Hematopoietic multipotent progenitor cell treated with erythropoietin and hydrocortisone succinate and interleukin-3 and kit ligand, for 6 days (in vitro differentiated cells): ENCODE measurements at places on chromosomes 1 and 21.

DNA sequence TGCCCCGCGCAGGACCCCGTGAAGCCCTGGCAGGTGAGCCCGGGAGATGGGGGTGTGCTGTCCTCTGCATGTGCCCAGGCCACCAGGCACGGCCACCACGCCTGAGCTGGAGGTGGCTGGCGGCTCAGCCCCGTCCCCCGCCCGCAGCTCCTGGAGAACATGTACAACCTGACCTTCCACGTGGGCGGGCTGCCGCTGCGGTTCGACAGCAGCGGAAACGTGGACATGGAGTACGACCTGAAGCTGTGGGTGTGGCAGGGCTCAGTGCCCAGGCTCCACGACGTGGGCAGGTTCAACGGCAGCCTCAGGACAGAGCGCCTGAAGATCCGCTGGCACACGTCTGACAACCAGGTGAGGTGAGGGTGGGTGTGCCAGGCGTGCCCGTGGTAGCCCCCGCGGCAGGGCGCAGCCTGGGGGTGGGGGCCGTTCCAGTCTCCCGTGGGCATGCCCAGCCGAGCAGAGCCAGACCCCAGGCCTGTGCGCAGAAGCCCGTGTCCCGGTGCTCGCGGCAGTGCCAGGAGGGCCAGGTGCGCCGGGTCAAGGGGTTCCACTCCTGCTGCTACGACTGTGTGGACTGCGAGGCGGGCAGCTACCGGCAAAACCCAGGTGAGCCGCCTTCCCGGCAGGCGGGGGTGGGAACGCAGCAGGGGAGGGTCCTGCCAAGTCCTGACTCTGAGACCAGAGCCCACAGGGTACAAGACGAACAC lies 1.8 kb downstream of the TAS1R3 start:
- DNase-seq = no peak

DNA sequence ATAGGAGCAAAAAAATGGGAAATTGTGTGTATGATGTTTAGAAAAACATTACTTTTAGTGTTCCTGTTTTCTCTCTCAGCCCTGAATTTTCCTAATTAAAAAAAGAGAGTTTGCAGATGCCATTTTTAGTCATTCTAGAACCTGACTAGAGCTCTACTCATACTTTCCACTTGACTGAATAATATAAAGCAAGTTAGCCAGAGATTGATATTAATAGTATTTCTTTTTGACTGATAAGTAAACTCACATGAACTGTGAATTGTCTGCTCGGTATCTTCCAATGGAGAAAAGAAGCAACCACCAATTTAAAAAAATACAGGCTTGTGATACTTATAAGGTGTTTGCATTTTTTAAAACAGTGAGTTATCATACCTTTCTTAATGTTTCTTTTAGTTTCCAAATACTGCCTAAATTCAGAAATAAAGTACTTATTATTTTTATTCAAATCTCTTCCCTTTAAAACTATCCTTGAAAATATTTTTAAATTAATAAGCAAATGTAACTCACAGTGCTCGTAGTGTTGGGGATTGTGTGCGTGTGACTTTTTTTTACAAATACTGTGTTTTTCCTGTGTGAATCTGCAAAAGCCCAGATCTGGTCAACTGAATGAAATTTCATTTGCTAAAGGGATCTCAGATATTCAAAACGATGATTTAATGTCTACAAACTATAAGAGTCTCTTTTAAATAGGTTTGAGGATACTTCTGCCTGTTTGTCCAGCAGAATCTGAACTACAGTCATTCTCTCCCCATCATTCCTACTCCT lies 9.8 kb downstream of the RAP1A start:
- no peak for DNase-seq

GRCh38 chr1:198919667-198920398 lies 281.0 kb downstream of the PTPRC start:
- no peak for DNase-seq

GRCh38 chr1:13728091-13728715 lies 28.2 kb downstream of the PRDM2 start:
- no peak for DNase-seq

- no peak for DNase-seq
These were observed at the start of gene AIRE for GRCh38 chr21:44285138-44285992. TSS of gene AIRE (plus strand) at chr21:44285876. CDS start at chr21:44286007, 131 bp downstream.

DNA sequence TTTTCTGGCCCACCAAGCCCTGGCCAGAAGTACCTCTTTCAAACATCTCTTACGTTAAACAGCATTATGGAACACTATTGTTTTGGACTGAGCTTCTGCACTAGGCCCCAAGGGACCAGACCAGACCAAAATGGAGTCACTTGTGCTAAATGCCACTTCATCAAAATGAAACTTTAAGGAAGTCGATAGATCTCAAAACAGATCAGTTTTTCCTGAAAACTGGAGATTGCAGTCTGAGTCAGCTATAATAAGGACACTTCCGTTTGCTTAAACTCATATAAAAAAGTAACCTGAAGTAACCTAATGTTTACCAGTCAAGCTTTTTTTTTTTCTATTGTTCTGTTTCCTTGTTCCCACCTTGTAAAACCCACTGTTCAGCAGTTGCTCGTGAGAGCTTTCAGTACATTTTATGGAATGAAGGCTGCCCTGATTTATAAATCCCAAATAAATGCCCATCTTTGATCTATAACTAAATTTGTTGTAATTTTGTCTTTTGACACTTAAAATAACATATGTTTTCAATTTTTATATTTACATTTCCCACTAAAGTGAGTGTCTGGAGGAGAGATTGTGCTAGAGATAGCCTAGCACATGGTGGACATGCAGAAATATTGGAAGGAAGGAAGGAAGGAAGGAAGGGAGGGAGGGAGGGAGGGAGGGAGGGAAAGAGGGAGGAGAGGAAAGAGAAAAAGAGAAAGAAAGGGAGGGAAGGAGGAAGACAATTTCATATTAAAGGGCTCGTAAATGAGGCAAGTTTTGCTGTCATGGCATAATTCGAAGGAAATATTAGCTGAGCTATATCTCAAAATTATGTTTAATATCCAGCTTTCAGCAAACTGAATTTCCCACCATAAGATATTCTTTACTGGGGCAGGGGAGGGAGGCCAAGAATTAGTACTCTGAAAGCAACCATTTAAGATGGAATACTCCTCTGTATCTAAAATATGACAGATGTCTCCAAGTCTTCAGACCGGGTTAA lies 77.0 kb upstream of the CXADR start:
- DNase-seq = no peak

DNA sequence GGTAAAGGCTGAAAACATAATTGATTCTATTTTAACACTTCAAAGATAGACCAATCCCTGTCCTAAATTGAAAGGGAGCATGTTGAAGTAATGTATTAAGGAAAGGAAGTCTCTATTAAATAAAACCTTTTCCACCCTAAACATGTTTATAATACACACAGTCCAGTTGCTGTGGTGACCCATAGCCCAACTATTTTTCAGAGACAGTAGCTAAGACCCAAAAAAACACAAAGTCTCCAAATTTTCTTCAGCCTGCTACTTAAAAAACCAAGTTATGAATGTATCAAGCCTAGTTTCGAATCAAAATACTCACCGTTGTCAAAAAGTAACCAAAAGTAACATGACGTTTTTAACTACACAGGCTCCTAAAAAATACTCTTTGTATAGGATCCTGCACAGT lies 1.6 kb downstream of the ELK4 start:
- DNase-seq = no peak

DNA sequence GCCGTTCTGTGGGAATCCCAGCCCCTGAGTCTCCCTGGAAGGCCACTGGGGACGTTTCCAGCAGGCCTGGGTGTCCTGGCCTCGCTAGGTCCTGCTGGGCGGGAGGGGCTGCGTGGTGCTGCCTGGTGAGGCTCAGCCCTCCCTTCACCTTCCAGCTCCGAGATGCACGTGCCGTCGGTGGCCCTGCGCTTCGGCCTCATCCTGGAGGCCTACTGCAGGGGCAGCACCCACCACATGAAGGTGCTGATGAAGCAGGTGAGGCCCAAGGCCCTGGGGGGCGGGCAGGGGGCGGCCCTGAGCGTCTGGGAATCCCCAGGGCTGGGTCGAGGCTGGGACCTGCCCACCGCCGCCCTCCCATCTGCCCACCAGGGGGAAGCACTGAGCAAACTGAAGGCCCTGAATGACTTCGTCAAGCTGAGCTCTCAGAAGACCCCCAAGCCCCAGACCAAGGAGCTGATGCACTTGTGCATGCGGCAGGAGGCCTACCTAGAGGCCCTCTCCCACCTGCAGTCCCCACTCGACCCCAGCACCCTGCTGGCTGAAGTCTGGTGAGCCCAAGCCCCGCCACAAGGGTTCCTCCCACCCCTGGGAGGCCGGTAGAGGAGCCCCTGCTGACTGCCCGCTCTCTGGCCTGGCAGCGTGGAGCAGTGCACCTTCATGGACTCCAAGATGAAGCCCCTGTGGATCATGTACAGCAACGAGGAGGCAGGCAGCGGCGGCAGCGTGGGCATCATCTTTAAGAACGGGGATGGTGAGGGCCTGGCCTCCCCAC lies 70.3 kb downstream of the PIK3CD start:
- DNase-seq = peak; percentile 56

DNA sequence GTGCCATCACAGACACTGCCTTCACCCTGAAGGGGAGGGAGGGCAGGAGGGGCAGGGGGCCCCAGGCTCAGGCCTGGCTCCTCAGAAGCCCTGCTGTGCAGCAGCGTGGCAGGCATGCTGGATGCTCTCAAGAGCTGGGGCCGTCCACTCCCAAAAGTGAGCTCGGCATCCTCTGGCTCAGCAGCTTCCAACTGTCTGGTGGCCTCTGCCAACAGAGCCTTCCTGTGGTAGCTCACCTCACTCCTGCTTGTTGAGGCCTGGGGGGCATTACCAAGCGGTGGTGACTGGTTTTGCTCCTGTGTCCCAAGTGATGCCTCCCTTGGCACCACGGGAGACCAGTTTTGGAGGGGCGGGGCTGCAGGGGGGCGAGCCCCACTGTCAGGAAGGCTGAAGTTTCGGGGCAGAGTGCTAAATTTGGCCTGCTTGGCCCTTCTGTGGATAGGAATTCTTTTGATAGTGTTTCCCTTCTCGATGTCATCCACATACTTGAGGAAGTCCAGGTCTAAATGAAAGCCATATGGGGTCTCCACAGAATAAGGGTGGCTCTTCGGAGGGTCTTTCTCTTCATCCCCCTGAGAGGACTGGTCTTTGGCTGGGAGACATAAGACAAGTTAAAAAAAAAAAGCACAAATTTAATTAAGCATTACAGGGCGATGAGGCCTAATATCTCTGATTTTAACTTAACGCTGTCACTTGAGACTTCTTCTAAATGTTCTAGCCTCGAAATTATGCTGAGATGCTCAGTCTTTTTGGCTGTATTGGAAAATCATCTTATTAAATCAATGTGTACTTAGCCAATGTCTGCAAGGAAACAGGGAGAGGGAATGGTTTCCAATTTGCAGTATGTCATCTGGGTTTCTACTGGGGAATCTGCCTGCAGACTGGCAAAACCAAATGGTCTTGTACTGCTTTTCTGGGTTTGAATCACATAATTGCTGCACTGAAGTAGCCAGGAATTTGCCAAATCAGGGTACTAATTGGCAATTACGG lies 44.4 kb downstream of the KANK4 start:
- no peak for DNase-seq

- DNase-seq = no peak
These were observed 6.9 kb upstream of the PTGFRN start for GRCh38 chr1:116902723-116903383.

GRCh38 chr1:59767119-59767518 lies 47.6 kb upstream of the HOOK1 start:
- no peak for DNase-seq

DNA sequence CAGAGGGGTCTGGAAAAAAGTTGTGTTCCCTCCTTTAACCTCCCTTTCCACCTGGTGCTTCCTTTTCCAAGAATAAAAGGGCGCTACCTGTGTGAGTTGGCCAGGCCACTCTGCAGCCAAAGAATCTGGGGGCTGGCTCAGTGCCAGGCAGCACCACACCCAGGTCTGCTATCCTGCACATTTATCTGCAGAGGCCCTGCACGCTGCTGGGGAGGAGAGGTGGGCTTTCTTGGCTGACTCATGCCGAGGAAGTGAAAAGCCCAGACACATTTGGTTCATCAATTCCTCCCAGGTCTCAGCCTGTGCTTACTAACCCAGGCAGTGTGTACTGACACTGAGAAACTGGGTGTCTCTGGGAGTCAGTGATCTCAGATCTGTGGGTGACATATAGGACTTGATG lies 79.8 kb upstream of the F3 start:
- peak; percentile 79 for DNase-seq

GRCh38 chr1:115437196-115437595 lies 99.1 kb upstream of the NGF start:
- no peak for DNase-seq

DNA sequence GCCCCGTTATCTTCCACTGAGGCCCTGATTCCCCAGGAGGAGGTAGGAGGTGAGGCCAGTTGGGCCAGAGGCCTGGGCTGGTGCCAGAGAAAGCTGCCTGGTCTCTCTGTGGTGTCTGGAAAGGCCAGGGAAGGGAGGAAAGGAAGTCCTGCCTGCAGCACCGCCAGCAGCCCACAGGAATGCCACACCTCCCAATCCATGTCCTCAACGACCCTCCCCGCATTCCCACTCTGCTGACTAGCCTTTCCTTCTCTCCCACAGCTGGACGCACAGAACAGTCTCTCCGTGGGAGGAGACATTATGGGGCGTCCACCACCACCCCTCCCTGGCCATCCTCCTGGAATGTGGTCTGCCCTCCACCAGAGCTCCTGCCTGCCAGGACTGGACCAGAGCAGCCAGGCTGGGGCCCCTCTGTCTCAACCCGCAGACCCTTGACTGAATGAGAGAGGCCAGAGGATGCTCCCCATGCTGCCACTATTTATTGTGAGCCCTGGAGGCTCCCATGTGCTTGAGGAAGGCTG lies 18.0 kb downstream of the CSF1 start:
- DNase-seq = no peak

GRCh38 chr1:180154325-180155181 lies at the start of gene QSOX1:
TSS of gene QSOX1 (plus strand) at chr1:180154869. CDS start at chr1:180154908, 39 bp downstream.
- peak; percentile 90 for DNase-seq

GRCh38 chr1:150121236-150121862 lies 28.4 kb upstream of the PLEKHO1 start:
- no peak for DNase-seq

DNA sequence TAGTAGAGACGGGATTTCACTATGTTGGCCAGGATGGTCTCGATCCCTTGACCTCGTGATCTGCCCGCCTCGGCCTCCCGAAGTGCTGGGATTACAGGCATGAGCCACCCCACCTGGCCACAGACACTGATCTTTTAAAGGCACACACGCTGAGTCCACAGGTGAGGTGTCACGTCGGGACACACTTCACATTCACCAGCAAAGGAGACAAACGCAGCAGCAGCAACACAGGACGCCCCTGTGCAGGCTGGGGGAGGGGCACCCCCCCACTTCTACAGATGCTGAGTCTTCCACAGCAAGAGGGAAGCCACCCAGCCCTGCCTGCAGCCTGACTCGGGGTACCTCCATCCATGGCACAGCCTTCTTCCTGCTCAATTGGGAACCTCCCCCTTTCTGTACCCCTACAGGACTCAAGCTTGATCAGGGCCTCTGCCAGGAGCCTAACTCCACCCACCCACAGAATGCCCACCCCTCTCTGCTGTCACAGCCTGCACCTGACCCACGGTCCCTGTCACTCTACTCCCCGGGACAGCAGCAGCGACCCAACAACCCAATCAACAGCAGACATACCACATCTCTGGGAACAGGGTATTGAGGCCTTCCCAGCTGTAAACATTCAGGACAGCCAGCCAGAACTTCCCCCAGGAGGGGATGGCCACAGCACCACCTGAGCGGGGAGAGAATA lies 9.5 kb downstream of the LSS start:
- no peak for DNase-seq
